ENCODE measurements at places on chromosomes 5 and 9.

- DNase-seq = no peak
Observed at GRCh38 chr5:145848854-145849253, 13.7 kb upstream of the PRELID2 start.

GRCh38 chr5:535846-536698 lies 11.8 kb upstream of the SLC9A3 start:
- DNase-seq = no peak

GRCh38 chr5:151688436-151688835 lies 1.7 kb upstream of the SPARC start:
- DNase-seq = no peak

DNA sequence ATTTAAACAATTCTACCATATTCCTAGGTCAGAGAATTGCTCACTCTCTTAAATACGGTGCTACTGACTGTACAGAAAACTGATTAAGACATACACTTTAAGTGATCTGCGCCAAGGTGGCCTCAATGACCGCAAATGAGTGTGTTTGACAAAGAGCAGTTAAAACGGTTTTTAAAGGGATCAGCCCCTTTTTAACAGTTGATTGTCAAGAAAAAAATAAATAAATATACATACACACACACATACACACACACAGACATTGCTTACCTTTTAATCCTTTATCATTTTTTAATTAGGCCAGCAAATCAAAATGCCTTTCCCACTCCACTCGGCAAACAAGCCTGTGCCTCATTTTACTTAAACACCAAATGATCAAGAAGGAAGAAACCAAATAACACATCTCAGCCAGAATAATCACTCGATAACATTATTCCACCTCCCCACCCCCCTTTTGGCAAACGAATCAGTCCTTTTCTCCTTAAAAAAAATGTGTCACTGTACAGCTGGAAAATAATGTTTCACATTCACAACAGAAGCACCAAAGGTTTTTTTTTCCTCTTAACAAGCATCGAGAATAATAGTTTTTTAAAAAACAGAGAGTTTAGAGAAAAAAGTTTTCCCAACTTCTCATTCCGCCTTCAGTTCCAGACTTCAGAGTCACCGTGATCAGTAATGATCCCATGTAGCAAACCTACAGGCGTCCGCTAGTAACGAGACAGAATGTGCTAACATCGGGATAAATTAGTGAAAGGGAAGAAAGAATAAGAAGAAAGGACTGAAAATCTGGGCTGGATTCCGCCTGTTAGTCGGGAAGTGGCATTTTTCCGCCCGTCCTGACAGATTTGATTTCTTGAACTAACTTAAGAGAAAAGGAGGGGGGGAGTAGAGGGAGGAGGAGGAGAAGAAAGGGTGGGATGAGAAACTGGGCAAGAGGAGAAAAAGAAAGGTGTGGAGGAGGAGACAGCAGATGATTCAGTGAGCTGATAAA lies at the start of gene ZNF608:
ZNF608 (minus strand) TSS at position 712 of the 988 bp plus-strand sequence. CDS start 1,650 bp downstream, outside the sequence.
- peak; percentile 57 for DNase-seq

- DNase-seq = no peak
Observed at GRCh38 chr5:113293975-113294310, 140.8 kb downstream of the TSSK1B start.

- DNase-seq = no peak
Observed at GRCh38 chr9:75909776-75910175, 19.3 kb downstream of the PCSK5 start.

DNA sequence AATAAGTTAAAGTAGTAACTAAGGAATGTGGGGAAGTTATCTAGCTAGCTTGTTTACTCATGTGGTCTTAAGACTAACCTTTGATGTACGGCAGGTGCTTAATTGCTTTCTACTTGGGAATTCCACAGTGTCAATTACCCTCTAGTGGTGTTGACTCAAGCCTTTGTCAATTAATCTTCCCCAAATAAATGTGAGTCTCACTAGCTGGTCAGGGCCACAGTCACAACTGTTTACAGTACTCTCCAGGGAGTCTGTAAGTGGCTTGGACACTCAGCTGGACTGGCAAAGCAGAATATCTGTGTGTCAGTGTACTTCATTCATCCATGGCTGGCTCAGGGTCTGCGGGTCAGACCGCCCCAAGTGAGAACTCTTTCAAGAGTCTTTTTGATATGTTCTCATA lies 30.8 kb downstream of the SMIM3 start:
- no peak for DNase-seq

- DNase-seq = no peak
Observed at GRCh38 chr5:62149879-62150278, 156.1 kb upstream of the KIF2A start.

DNA sequence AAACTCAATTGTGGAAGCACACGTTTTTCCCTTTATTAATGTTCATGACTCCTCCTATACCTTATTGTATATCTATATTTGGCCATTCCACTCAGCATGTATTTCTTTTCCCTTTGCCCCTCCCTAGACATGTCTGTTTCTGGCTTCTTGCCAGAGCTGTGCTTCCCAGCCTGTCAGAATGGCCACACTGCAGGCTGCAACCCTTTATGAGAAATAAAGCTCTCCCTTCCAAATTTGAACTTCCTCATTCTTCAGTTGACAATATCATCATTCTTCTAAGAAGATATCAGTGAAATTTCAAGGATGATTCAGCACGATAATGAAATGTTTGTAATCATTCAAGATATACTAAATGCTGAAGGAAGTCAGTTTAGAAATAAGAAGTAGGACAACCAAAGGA lies 107.6 kb upstream of the PRSS3 start:
- DNase-seq = no peak

GRCh38 chr9:112465352-112465751 lies 21.3 kb upstream of the KIAA1958 start:
- no peak for DNase-seq

DNA sequence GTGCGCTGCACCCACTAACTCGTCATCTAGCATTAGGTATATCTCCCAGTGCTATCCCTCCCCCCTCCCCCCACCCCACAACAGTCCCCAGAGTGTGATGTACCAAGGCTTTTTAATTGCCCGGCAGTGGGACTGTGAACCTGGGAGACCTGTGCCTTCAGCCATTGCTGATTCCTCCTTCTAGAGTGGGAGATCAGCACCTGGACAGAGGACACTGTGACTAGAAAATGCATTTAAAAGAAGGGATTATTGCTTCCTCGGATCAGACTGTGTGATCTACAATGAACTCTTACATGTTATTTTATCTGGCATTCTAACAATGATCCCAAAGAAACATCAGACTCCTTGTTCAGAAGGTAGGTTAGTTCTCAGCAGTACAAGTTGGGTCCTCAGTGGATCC lies 25.9 kb downstream of the CTSL start:
- DNase-seq = no peak

- DNase-seq = no peak
Observed at GRCh38 chr9:972501-973294, 3.8 kb upstream of the DMRT3 start.

- no peak for DNase-seq
Observed at GRCh38 chr9:6566409-6567139, 79.0 kb downstream of the GLDC start.

- peak; percentile 7 for DNase-seq
Observed at GRCh38 chr5:88555674-88556073, 287.0 kb upstream of the TMEM161B start.

DNA sequence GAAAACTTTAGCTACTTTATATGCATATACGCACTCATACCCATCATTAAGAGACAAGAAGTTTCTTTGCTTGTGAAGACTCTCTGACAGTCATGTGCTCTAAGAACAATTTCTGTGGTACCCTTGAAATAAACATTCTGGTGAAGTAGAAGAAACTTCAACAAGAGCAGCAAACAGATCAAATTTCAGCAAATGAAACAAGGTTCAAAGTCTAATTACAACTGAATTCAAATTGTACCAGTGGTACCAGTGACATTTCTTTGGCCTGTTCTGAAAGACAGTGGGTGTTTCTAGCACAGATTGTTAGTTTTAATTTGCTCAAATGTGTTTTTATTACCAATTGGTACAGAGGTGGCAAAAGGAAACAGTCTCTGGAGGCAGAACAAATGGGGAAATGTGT lies 391.0 kb downstream of the CHSY3 start:
- no peak for DNase-seq

DNA sequence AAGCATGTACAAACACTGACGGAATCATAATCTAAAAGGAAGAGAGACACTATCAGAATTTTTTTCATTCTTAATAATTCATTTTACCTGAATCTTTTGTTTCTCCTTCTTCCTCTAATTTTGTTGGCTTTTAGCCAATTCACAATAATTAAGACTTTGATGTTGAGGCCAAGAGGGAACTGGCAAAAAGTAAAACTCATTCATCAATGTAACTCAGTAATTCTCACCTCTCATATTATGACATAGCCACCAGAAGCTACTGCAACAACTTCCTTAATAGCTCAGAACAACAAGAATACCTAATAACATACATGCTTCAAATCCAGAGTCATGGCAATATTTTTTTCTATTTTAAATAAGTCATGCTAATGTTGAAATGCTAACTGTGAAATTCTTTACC lies 64.5 kb downstream of the MCTP1 start:
- no peak for DNase-seq

DNA sequence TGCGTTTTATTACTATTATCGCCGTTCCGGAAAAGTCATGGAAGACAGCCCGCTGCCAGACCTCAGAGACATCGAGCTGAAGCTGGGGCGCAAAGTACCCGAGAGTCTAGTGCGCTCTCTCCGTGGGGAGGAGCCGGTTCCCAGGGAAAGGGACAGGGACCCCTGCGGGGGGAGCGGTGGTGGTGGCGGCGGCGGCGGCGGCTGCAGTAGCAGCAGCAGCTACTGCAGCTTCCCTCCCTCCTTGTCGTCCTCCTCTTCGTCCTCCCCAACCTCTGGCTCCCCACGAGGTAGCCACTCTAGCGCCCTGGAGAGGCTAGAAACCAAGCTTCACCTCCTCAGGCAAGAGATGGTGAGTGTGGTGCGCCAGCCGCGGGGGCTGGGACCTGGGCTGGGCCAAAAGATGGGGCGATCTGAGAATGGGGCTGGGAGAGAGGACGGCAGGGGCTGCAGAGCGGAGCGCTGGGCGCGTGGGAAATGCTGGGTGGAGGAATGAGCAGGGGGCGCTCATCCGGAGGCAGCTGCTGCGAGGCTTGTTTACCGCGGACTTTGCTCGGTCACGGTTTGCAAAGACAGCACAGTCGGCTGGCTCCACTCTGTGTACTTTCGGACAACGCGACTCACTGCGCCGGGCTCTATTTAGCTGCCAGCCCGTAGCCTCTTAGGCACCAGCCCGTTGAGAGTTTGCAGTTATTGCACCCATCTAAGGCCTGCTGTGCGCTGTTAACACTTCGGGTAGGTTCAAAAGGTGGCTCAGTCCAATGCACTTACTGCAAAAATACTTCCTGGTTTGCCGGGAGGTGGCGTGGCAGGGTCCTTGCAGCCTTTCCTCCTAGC lies 1.1 kb downstream of the LURAP1L start:
- DNase-seq = peak; percentile 84
